Suppressor macrophage treated with lipopolysaccharide for 1 hour (primary cell): ENCODE measurements at places on chromosomes 7 and 10.
A peak's percentile ranks its signal among the peaks of the same experiment; 100 is the strongest.

DNA sequence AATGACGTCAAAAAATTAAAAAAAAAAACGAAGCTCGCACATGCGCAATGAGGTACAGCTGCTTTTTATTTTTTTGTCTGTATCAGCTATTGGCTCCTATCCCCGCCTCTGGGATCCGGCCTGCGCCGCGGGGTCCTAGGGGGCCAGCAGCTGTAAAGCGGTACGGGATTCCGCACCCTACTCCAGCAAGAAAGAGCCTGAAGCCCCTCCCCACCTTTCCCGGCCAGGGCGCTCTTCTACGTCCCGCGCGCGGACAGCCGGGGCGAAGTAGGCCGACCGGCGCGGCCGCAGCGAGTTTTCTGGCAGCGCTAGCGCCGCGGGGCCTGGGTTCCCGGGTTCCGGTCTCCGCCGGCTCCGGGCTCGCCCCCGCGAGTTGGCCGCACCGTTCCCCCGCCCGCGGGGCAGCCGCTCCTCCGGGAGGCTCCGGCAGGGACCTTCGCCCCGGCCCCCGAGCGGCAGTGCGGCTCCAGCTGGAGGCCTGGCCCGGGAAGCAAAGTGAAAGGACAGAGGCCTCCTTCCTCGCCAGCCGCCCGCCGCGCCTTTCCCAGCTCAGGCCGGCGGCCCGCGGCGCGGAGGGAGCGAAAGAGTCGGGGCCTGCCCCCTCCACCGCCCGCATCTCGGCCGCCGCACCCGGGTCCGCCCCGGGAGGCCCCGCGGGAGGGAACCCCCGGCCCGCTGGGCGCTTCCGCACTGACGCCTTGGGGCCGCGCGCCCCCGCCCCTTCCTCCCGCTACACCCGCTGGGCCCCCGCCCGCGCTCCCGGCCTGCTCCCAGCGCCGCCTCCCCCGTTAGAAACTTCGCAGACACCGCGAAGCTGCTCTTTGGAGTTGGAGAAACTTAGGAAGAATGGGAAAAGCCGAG, 4.7 kb upstream of the SPAG6 start:
- DNase-seq: peak; percentile 85

DNA sequence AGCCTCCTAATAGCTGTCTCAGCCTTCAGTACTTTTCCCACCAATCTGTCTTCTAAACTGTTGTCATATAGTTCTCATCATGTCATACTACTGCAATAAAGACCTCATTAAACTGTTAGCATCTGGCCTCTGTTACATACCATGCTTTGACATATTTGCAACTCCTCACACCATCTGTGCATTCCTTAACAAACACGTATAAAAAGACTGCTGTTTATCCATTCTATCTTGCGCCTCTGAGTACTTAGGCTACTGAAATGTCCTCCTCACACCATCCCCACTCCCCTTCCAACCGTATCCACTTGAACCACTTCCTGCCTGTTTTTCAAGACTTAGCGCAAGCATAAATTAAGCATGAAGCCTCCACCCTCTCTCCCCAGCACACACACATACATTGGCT, 41.6 kb downstream of the SLC16A9 start:
- no peak for DNase-seq

GRCh38 chr7:96709381-96710228, at the start of gene SEM1:
SEM1 (minus strand) TSS chr7:96709846; CDS start chr7:96709763, 83 bp downstream.
- DNase-seq: peak; percentile 84

- no peak for DNase-seq
Observed at GRCh38 chr7:18421297-18422002, 74.1 kb upstream of the HDAC9 start.

- peak; percentile 78 for DNase-seq
Observed at GRCh38 chr7:74306730-74307469, 17.7 kb downstream of the CLIP2 start.
